ENCODE measurements at places on chromosomes 4 and X.

GRCh38 chrX:16876696-16877095 lies 6.5 kb upstream of the RBBP7 start:
- DNase-seq, result no peak

DNA sequence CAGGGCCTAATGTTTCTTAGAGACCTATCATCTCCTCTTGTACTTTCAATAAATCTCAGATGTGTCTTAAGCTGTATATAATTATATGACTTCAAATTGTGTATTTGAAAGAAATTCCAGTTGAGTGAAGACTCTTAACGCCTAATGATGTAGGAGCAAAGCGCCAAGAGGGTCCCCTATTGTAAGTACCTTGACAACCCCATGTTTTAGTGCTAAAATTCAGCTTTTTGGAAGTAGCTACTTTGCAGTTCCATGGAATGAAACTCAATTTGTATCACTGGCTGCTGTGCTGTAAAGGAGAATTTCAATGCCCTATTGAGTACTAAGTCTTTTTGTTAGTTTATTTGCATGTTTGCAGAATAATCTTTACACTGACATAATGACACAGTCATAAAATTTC lies 1826.6 kb upstream of the AGA start:
- no peak for DNase-seq

- DNase-seq, result peak; percentile 69
Measured at GRCh38 chrX:68939868-68940267, 111.0 kb downstream of the EFNB1 start.

- DNase-seq, result peak; percentile 78
Measured at GRCh38 chr4:185640811-185641675, 105.7 kb upstream of the PDLIM3 start.

DNA sequence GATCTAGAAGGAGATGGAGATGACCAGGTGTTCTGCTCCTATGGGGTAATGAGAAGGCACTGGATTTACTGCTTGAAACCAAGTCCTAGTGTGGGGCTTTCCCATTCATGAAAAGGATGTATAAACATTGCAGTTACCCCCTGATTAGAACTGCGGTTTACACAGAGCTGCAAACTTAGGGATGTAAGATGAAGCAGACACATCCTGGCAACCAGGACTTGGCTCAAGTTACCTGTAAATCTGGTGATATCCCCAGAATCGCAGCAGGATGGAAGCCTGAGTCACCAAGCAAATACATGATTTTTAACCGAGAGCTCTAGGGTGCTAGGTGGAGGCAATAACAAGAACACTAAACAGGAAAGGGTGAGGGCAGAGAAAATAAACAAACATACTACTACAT lies 178.6 kb upstream of the MAMLD1 start:
- no peak for DNase-seq

- no peak for DNase-seq
Measured at GRCh38 chrX:130300010-130300282, 31.2 kb upstream of the ZNF280C start.

GRCh38 chr4:83108101-83108861 lies 6.2 kb downstream of the PLAC8 start:
- DNase-seq, result no peak

- peak; percentile 30 for DNase-seq
Measured at GRCh38 chr4:154416190-154416547, 75.4 kb downstream of the DCHS2 start.

DNA sequence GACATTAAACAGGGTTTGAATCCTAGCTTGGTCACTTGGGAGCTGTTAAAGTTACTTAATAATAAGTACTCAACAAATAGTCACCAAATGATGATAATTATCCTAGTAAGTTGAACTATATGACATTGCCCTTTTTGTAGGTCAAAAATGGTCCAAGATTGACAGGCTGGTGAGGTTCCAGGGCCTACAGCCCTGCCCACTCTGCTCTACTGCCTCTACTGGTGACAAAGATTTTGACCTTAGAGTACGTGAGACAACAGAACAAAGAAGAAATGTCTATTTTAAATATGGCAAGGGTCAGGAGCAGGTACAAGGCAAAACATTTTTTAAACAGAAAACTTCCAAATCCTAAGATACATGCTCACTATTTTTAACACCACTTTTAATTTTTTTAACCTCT lies 572 bp upstream of the SMPX start:
- no peak for DNase-seq

- no peak for DNase-seq
Measured at GRCh38 chrX:4240541-4241194, 527.2 kb upstream of the PRKX start.

DNA sequence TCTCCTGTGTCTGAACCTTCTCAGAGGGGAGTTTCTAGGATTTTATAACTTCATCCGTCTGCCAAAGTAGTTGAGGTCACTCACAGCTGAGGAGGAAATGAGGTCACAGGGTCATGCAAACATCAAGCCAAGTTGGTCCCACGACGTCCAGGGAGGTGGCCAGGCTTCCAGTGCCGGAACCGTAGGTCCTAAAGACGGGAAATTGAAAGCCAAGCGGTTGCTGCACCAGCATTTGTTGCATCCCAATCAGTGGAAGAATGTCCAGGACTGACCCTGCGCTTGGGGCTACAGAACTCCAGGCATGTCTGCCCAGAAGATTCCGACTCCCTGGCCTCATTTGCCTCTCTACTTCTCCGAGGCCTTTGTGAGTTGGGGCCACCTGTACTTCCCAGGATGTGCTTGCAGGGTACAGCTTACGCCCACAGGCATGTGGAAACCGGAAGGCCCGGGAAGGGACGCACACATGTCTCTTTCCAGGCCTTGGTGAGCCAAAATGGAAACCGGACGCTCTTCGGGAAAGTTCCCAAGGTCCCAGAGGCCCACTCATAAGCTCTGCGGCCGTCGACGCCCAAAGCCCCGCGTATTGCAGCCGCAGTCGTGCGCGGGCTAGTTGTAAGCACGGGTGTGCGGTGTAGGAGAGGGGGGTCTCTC lies 9.3 kb downstream of the PRDM8 start:
- DNase-seq, result no peak

DNA sequence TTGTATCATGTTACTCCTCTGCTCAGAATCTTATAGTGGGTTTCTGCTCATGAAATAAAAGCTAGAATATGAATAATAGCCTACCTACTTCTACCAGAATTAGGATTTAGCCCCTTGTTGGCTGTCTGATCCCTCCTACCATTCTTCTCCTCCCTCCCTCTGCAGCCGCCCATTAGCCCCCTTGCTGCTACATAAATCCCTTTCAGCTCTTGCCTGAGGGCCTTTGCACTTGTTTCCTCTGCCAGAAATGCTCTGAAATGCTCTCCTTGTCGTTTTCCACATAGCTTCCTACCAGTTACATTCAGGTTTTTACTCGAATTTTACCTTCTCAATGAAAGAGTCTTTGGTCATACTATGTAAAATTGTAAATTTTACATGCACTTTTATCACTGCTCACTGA lies 159.2 kb downstream of the ADGRL3 start:
- no peak for DNase-seq

DNA sequence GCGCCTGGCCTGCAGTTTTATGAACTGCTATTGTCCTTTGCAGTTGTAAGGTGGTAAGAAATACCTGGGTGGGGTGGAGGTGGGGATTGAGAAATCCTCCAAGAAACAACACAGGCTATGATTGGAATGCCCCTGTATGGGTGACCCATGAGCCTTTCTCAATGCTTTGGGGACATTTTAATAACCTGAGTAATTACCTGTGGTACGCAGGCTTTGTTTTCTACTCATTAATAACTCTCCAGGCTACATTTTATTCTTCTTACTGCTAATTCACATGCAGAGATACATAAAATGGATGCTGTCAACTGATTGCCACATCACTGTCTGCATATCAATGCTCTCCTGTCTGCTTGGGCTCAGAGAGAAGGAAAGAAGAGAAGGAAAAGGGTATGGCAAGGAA lies 41.8 kb downstream of the PHEX start:
- DNase-seq, result no peak

DNA sequence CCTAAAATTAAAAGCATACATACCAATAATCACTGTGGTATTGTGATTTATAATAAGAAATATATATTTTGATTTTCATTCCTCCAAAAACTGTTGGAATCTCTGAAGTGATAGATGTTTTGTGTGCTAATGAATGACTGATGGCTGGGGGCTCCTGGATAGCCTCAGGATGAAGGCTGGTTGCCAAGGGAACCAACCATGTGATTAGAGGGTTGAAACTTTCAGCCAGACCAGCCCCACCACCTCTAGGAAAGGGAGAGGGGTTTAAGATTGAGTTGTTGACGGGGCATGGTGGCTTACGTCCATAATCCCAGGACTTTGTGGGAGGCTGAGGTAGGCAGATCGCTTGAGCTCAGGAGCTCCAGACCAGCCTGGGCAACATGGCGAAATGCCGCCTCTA lies 34.0 kb downstream of the HS6ST2 start:
- DNase-seq, result no peak

DNA sequence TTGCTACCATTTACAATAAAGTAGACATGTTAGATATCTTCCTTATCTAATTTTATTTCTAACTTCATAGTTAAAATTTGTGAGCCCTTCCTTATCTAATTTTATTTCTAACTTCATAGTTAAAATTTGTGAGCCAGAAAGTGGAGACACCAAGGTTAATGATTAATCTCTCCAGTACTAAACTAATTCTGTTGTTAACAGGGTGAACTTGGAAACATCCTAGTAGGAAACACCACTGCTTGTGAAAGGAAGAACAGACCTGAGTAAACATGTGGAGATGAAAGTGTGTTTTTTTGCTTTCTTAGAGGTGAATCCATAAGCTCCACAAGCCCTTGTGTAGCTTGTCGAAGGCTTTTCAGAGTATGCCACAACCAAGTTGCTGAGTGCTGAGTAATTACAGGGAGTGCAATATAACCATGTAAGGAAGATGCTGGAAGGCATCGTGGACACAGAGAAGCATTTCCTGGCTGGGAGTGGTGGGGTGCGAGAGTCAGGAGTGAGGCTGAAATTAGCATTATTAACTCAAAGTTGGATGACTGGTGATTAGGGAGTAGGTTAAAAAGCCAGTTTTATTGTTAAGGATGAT lies 118.6 kb upstream of the NEIL3 start:
- peak; percentile 18 for DNase-seq

DNA sequence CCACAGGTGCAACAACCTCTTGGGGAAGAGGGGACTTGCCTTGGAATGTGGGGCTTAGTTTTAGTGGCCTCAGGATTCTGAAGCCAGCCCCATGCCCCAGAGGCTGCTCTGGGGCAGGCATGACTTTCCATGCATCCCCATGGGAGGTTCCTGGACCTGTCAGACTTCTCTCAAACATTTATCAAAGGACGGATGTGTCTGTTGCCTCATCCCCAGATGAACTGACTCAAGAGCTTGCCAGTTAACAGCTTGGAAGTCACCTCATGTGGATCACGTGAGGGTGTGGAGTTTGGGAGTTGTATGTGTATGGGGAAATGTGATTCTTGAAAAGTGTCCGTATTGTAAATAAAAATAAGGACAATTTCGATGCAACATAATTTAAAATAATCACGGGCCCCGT lies 341.5 kb downstream of the ARHGAP10 start:
- no peak for DNase-seq

GRCh38 chrX:47558436-47558835 lies 2.6 kb upstream of the ARAF start:
- DNase-seq, result no peak

- no peak for DNase-seq
Measured at GRCh38 chr4:87844452-87844851, 11.7 kb downstream of the MEPE start.

DNA sequence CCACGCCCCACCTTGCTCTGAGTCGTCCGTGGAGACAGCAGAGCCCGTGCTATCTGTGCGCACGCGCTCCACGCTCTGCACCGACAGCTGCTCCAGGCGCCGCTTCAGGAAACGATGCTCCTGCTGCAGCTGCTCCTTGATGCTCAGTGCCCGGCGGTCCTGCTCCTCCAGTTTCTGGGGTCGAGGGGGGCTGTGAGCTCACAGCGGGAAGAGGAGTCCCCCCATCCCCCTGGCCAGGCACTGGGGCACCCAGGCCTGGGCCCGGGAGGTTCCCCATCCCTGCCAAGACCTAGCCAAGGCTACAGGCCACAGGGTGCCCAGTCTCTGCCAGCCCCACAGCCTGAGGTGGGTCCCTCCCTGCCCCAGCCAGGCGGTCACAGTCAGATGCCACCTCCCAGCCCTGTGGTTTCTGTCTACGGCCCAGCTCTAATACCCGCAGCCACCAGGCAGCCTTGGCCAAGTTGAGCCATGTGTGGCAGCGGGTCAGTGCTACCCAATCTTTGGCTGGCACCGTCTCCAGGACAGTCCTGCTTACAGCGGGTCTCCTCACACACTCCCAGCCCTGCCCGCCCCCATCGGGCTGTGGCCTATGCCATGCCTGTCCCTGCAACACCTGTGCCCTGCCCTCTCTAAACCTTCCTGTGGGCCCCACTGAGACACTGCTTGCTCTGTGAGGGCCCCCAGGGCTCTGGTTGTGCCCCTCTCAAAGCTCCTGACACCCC lies 9.3 kb upstream of the HAUS3 start:
- no peak for DNase-seq

DNA sequence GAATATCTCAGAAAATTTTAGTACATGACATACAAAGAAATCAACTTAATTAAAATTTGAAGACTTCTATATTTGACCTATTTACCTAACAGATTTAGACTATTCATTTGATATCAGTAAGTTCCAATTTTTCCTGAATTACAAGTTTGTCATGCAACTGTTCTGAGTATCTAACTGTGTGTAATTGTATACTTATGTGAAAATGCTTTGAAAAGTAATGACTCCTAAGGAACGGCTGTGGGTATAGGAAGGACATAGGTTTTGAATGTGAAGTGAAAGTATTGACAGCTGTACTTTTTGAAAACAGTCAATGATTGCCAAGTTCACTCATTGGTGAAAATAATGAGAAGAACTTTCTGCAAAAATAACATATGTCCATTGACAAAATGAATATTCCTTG lies 2.9 kb downstream of the GRIA2 start:
- DNase-seq, result no peak

- no peak for DNase-seq
Measured at GRCh38 chrX:18151649-18152048, 69.0 kb downstream of the BEND2 start.

GRCh38 chrX:37060999-37061398 lies 52.8 kb downstream of the FAM47C start:
- DNase-seq, result peak; percentile 54

GRCh38 chr4:3725936-3726870 lies 40.0 kb upstream of the ADRA2C start:
- no peak for DNase-seq

DNA sequence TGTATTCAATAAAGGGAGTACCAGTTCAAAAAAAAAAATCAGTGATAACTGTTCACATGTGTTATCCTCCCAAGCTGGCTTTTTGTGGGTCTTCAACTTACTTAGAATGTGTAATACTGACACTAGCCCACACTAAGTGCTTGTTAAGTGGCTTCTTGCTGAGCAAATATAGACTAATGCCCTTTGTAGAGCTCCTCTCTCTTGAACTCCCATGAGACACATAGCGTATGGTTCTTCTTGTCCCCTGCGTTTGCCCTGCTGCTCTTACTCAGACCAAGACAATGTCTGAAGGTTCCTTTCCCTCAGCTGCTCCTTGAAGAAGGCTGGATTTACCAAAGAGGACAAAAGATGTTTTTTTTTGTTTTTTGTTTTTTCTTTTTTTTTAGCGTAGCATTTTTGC lies 110.9 kb downstream of the FRAS1 start:
- no peak for DNase-seq

- DNase-seq, result peak; percentile 11
Measured at GRCh38 chr4:89161841-89162240, 50.5 kb downstream of the TIGD2 start.

- no peak for DNase-seq
Measured at GRCh38 chr4:6781113-6781512, 1.4 kb upstream of the KIAA0232 start.
